ENCODE measurements at places on chromosomes 6 and 20. TPM values are rescaled to one million over a fixed set of nuclear protein-coding genes. Genes with fewer than 3 reads are reported as not detected.

GRCh38 chr6:11039040-11039439 lies 5.1 kb downstream of the ELOVL2 start:
- H3K27ac ChIP-seq, result no peak overlapping the region
- no peak for DNase-seq
- peaks cover 36% of the 10 kb centered on the region for H3K27me3 ChIP-seq
- peaks cover 23% of the 10 kb centered on the region for H3K4me1 ChIP-seq
- H3K36me3 ChIP-seq, result no peaks in the 10 kb centered on the region

DNA sequence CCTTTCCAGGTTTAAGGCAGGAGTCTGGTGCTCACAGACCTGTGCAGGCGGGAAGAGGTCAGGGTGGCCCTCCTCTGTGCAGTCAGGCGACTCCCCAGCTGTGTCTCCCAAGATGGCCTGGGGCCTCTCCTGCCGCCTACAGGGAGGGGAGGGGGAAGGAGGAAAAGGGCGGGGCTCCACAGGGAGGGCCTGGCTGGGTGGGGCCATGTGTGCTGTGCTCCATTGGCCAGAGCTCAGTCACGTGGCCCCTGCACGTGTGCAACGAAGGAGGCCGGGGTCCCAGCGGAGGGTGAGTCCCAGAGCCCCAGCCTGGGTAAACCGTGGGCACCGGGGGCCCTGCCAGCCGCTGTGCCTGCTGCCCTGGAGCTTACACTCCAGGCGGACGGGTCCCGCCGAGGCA lies 211.6 kb downstream of the ZDHHC14 start:
- H3K4me1 ChIP-seq, result peaks cover 11% of the 10 kb centered on the region
- peaks cover 35% of the 10 kb centered on the region for H3K36me3 ChIP-seq
- no peak overlapping the region for H3K27ac ChIP-seq
- H3K27me3 ChIP-seq, result no peaks in the 10 kb centered on the region
- DNase-seq, result no peak

GRCh38 chr6:128507337-128508310 lies 12.8 kb downstream of the PTPRK start:
- H3K36me3 ChIP-seq, result no peaks in the 10 kb centered on the region
- H3K4me1 ChIP-seq, result peaks cover 40% of the 10 kb centered on the region
- H3K27ac ChIP-seq, result peak overlapping the region; percentile 57
- H3K27me3 ChIP-seq, result no peaks in the 10 kb centered on the region

- no peak overlapping the region for H3K27ac ChIP-seq
- no peak overlapping the region for H3K4me3 ChIP-seq
- no peak for DNase-seq
- H3K36me3 ChIP-seq, result peaks cover 6% of the 10 kb centered on the region
These were observed 236.8 kb upstream of the FKBP1C start for GRCh38 chr6:62974452-62974851.

DNA sequence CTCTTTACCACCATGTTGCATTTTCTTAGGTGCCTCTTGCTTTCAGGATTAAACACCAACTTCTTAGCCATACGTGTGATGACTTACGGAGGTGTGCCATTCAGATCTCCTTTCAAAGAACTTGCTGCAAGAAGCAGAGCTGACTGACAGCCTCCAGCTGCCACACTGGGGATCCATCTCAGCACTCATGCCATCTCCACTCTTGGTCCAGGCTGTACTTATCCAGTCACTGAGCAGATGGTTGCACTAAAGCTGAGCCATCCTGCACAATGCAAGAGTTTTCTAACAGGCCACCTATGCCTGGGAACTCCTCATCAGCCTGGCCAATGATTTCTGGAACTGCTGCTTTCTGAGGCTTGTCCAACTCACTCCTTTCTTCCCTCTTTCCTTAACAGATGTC lies 31.4 kb upstream of the KIF6 start:
- no peak overlapping the region for H3K4me3 ChIP-seq
- H3K4me1 ChIP-seq, result no peaks in the 10 kb centered on the region
- DNase-seq, result no peak
- H3K27me3 ChIP-seq, result no peaks in the 10 kb centered on the region
- no peaks in the 10 kb centered on the region for H3K36me3 ChIP-seq

GRCh38 chr20:25148181-25148981 lies 47.1 kb upstream of the ENTPD6 start:
- H3K27me3 ChIP-seq, result peaks cover 37% of the 10 kb centered on the region
- no peak overlapping the region for H3K27ac ChIP-seq
- DNase-seq, result peak; percentile 58
- peak overlapping the region; percentile 67 for H3K4me3 ChIP-seq
- peaks cover 5% of the 10 kb centered on the region for H3K4me1 ChIP-seq

GRCh38 chr6:64128301-64129024 lies 492.9 kb downstream of the PHF3 start:
- DNase-seq, result no peak
- H3K27me3 ChIP-seq, result no peaks in the 10 kb centered on the region
- no peak overlapping the region for H3K27ac ChIP-seq
- peaks cover 4% of the 10 kb centered on the region for H3K36me3 ChIP-seq

DNA sequence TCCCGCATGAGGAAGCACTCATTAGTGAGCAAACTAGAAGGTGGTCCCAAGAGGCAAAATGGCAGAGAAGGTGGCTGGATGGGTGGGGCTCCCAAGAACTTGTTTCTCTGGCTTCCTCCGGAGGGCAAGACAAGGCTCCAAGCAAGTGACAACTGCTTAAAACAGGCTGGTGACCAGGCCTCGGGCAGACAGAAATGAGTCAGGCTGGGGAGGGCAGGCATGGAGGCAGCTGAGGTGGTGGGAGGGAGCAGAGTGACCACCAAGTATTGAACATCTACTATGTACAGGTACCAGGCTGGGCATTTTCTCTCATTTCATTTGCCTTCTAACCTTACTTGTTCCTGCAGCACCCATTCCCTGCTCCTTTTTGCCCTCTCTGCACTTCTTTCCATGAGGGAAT lies 33.4 kb downstream of the TNXB start:
- H3K27me3 ChIP-seq, result no peaks in the 10 kb centered on the region
- no peak overlapping the region for H3K4me3 ChIP-seq
- H3K36me3 ChIP-seq, result no peaks in the 10 kb centered on the region
- H3K27ac ChIP-seq, result no peak overlapping the region
- peaks cover 8% of the 10 kb centered on the region for H3K4me1 ChIP-seq

GRCh38 chr6:107121964-107122495 lies 6.7 kb upstream of the BEND3 start:
- H3K4me1 ChIP-seq, result peaks cover 63% of the 10 kb centered on the region
- no peaks in the 10 kb centered on the region for H3K36me3 ChIP-seq
- H3K4me3 ChIP-seq, result no peak overlapping the region
- H3K27me3 ChIP-seq, result no peaks in the 10 kb centered on the region
- peak overlapping the region; percentile 57 for H3K27ac ChIP-seq

GRCh38 chr6:52020945-52021570 lies 66.4 kb downstream of the PKHD1 start:
- no peak overlapping the region for H3K4me3 ChIP-seq
- H3K4me1 ChIP-seq, result peaks cover 47% of the 10 kb centered on the region
- no peak for DNase-seq
- no peak overlapping the region for H3K27ac ChIP-seq
- no peaks in the 10 kb centered on the region for H3K36me3 ChIP-seq
- H3K27me3 ChIP-seq, result no peaks in the 10 kb centered on the region

Gene PNLDC1
- total RNA-seq, result 0.39 TPM

Gene TBX18
- total RNA-seq, result not detected

- peaks cover 41% of the 10 kb centered on the region for H3K36me3 ChIP-seq
- H3K27ac ChIP-seq, result peak overlapping the region; percentile 90
- H3K27me3 ChIP-seq, result no peaks in the 10 kb centered on the region
These were observed 2.3 kb downstream of the KLHDC3 start for GRCh38 chr6:43016176-43016942.

Gene TRIM31
- 0.11 TPM for total RNA-seq

DNA sequence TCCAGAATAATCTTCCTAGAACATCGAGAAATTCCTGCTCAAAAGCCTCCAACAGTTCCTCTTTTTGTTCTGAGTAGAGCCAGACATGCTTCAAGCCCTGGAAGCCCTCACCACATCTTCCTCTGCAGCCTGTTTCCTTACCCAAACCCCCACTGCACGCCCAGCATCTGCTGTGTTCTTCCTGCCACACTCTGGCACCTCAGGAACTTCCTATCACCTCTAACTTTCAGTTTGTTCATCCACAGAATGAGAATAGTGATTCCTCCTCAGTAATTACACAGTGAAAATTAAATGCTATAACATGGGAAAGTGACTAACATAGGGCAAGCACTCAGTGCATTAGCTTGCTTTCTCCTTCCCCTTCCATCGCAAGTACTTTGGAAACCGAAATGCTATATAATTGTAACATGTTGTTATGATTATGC lies 26.3 kb downstream of the C6orf89 start:
- DNase-seq, result no peak
- H3K36me3 ChIP-seq, result no peaks in the 10 kb centered on the region
- H3K4me3 ChIP-seq, result no peak overlapping the region
- H3K27me3 ChIP-seq, result no peaks in the 10 kb centered on the region

GRCh38 chr6:27966044-27966443 lies 9.0 kb downstream of the OR2B6 start:
- H3K4me1 ChIP-seq, result no peaks in the 10 kb centered on the region
- H3K4me3 ChIP-seq, result no peak overlapping the region
- no peaks in the 10 kb centered on the region for H3K36me3 ChIP-seq
- H3K27ac ChIP-seq, result no peak overlapping the region
- H3K27me3 ChIP-seq, result no peaks in the 10 kb centered on the region

DNA sequence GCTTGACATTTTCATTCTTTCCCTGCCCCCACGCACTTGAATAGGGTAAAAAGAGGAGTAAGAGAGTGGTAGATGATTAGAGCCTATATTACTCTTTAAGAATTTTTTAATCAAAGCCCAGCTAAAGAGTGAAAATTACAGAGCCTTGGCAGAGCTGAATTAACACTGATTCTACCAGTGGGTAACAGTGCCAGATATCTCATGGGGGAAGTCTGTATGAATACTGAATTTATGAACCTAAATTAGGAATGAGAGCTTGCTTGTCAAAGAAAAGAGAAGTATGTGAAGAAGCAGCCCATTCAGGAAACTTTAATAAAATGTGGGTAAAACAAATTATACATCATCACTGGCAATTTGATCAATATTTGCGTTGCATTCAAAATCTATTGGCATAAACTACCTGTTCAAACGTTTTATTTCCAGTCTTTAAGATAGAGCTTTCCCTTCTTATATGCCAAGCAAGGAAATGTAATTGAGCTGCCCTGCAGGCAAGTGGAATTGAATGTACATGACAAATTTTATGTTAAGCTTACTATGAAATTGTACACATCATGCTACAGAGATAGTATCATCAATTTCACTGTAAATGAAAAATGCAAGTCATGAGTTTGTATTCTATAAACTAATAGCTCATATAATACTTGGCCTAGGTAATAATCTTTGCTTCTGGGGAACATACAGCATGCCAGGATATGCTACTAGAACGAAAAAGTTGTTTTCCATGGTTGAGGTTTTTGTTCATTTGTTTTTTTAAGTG lies 14.5 kb downstream of the SOBP start:
- H3K4me3 ChIP-seq, result no peak overlapping the region
- H3K27ac ChIP-seq, result peak overlapping the region; percentile 11
- no peaks in the 10 kb centered on the region for H3K36me3 ChIP-seq
- DNase-seq, result no peak
- peaks cover 30% of the 10 kb centered on the region for H3K4me1 ChIP-seq

Gene SMLR1
- not detected for total RNA-seq

DNA sequence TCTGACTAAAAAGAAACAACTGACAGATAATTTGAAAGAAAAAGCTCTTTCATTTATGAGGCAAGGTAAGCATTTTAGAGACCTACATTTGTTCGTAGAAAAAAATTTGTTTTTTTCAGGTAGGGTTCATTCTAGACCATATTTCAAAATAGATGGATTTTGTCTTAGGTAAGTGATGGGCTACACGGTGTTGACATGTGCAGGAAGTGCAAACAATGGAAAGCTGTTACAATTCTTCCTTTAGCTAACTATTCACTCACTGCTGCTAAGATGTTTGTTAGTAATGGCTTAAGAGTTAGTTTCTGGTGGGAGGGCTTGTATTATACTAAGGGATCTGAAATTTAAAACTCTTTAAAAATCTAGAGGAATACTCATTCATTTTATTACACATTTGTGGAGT lies 96.7 kb downstream of the CD109 start:
- H3K4me1 ChIP-seq, result peaks cover 14% of the 10 kb centered on the region
- no peak overlapping the region for H3K27ac ChIP-seq
- H3K36me3 ChIP-seq, result no peaks in the 10 kb centered on the region
- no peak overlapping the region for H3K4me3 ChIP-seq
- no peaks in the 10 kb centered on the region for H3K27me3 ChIP-seq

DNA sequence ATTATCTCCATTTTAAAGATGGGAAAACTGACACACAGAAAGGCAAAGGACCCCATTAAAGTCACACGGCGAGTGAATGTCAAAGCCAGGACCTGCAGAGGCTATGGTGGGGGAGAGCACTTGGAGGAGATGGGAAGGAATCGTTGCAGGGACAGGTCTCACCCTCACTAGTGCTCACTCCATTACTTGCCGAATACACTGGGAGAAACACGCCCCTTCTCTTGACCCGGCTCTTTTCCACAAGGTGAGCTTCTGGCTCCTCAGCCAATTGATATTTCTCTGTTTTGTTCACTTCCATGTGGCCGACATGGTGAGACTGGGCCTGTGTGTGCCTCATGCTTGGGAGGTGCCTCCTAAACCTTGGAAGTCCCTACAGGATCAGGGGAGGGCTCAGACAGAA lies 117.8 kb upstream of the KCNG1 start:
- H3K36me3 ChIP-seq, result 0 out of 2 replicates have a peak, but pooled peaks cover 2% of the 10 kb centered on the region
- no peaks in the 10 kb centered on the region for H3K4me1 ChIP-seq
- no peak overlapping the region for H3K27ac ChIP-seq
- no peak for DNase-seq

Gene IGF2R
- 59.4 TPM for total RNA-seq

GRCh38 chr20:35635652-35636051 lies 20.0 kb downstream of the SPAG4 start:
- peaks cover 21% of the 10 kb centered on the region for H3K36me3 ChIP-seq
- H3K4me1 ChIP-seq, result peaks cover 24% of the 10 kb centered on the region
- H3K27me3 ChIP-seq, result no peaks in the 10 kb centered on the region
- H3K4me3 ChIP-seq, result no peak overlapping the region
- peak overlapping the region; percentile 62 for H3K27ac ChIP-seq

GRCh38 chr6:88997327-88997726 lies 33.9 kb upstream of the RNGTT start:
- no peaks in the 10 kb centered on the region for H3K36me3 ChIP-seq
- H3K27ac ChIP-seq, result no peak overlapping the region
- no peaks in the 10 kb centered on the region for H3K27me3 ChIP-seq
- no peak overlapping the region for H3K4me3 ChIP-seq

DNA sequence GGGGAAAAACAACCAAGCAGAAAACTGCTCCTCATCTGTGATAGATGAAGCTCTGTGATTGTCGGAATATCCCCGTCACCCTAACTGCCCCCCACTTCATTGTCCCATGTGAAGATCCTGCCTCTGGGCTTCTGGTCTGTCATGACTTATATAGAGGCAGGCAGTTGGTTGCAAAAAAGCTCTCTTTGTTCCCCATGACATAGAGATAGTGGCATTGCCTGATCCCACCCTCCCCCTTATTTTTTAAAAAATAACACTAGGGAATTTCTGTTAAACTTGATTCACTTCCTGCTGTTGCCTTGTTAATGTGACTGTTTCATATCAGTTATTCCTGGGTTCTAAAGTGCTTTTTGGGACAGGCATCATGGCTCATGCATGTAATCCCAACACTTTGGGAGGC lies 203.1 kb downstream of the JARID2 start:
- no peak overlapping the region for H3K27ac ChIP-seq
- no peak overlapping the region for H3K4me3 ChIP-seq
- peaks cover 81% of the 10 kb centered on the region for H3K4me1 ChIP-seq

Gene TMEM170B
- 5.4 TPM for total RNA-seq

GRCh38 chr6:68108233-68108835 lies 526.7 kb upstream of the ADGRB3 start:
- H3K36me3 ChIP-seq, result no peaks in the 10 kb centered on the region
- no peaks in the 10 kb centered on the region for H3K27me3 ChIP-seq
- DNase-seq, result no peak
- peaks cover 4% of the 10 kb centered on the region for H3K4me1 ChIP-seq
- H3K4me3 ChIP-seq, result no peak overlapping the region

- no peak overlapping the region for H3K27ac ChIP-seq
- H3K27me3 ChIP-seq, result no peaks in the 10 kb centered on the region
- H3K4me1 ChIP-seq, result no peaks in the 10 kb centered on the region
- DNase-seq, result no peak
- H3K4me3 ChIP-seq, result no peak overlapping the region
These were observed 28.7 kb upstream of the MAS1 start for GRCh38 chr6:159862103-159862502.
